Hematopoietic multipotent progenitor cell treated with erythropoietin and hydrocortisone succinate and interleukin-3 and kit ligand, for 6 days (in vitro differentiated cells): ENCODE measurements at places on chromosomes 11 and 22.

GRCh38 chr22:19772673-19773469 lies 12.3 kb downstream of the TBX1 start:
- peak; percentile 72 for DNase-seq

- peak; percentile 25 for DNase-seq
Observed at GRCh38 chr22:34784056-34784455, 281.9 kb upstream of the ISX start.

- DNase-seq, result peak; percentile 39
Observed at GRCh38 chr11:114346709-114347141, 50.5 kb downstream of the NNMT start.

DNA sequence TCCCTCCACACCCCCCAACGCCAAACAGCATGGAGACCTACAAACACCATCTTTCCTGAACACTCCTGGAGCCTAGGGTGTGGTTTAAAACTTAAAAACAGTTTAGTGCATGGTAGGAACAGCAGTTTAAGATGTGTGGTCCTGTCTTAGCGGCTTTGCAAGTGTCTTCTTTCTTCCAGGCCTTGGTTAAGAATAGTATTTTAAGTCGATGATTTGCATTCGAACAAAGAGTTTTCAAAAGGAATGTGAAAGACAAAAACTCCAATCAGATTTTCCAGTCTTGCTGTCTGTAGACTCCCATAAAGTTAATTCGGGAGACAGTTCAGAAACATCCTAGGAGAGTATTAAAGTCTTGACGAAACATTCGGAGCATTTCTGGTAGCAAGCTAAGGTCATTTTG lies 3.7 kb downstream of the FGF4 start:
- no peak for DNase-seq

DNA sequence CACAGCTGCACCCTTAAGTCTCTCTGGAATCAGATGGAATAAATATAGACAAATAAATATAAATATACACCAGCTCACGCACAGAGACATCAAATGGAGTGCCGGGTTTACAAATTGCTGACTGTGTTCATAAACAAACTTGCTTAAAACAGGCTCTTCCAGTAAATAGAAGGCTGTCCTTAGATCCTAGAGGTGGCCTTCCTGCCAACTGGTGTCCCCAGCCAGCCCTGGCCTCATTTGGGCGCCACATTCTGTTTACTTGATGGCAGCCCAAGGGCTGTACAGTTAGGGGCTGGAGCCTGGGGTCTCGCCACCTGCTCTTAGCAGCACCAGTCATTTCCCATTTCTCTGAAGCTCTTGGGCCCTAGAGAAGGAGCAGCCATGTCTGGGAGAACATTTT lies 20.8 kb downstream of the ARFGAP2 start:
- no peak for DNase-seq

- DNase-seq, result peak; percentile 70
Observed at GRCh38 chr11:61752117-61752924, at the start of gene MYRF. MYRF (plus strand) TSS chr11:61752636; CDS start chr11:61752745, 109 bp downstream.

DNA sequence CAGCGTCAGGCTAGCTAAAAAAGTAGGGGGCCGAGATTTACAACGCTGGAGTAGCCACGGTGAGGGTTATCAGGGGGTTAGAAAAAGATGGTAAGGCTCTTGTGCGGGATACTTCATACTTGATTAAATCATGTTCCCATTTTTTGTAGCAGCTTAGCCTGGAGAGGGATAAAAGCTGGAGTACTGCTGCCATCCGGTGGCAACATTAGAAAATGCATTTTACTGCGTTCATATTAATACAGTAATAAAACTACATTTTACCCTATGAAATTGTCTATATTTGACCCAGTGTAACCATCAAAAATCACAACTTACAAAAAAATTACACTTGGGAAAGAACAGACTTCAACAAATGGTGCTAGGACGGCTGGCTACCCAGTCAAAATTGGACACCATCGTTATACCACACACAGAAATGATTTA lies 17.3 kb downstream of the RPUSD4 start:
- DNase-seq, result peak; percentile 76

GRCh38 chr11:6674862-6675261 lies 8.3 kb downstream of the MRPL17 start:
- no peak for DNase-seq

GRCh38 chr11:65184146-65184545 lies 2.4 kb downstream of the CAPN1 start:
- DNase-seq, result no peak

- DNase-seq, result no peak
Observed at GRCh38 chr11:71498091-71498490, 29.0 kb upstream of the KRTAP5-7 start.

DNA sequence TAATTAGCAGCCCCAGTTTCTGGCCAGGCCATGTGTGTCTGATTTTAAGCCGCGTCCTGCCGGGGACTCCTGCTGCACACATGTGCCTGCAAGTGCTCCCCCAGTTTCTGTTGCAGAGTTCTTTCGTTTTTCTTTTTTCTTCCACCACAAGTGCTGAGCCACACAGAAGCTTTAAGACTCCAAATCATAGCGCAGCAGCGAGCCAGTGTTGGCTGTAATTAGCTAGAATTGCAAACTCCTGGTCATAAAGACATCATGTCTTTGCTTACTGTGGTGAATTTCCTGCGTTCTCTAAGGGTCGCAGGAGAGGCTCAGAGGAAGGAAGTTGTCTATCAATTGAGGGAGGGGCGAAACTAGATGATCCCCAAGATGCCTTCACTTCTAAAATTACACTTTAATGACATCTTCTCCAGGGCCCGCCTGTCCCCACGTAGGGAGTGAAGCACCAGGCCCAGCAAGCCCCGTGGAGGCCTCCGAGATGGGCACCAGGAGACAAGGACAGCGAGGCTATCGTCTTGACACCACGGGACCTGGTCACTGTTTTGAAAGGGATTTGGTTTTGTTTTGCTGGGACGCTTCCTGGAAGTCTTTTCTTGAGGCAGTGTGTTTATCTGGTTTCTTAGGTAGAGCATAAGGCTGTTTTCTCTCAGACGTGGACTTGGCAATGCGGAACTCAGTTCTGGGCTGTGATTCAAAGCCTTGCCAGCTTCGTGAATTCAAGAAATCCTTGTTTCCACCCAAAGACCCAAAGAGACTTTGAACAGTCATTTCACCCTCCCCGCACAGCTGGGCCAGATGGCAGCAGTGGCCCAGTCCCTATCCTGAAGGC lies 71.8 kb downstream of the UBASH3B start:
- no peak for DNase-seq

- DNase-seq, result no peak
Observed at GRCh38 chr11:116960930-116961329, 123.5 kb upstream of the APOA1 start.

DNA sequence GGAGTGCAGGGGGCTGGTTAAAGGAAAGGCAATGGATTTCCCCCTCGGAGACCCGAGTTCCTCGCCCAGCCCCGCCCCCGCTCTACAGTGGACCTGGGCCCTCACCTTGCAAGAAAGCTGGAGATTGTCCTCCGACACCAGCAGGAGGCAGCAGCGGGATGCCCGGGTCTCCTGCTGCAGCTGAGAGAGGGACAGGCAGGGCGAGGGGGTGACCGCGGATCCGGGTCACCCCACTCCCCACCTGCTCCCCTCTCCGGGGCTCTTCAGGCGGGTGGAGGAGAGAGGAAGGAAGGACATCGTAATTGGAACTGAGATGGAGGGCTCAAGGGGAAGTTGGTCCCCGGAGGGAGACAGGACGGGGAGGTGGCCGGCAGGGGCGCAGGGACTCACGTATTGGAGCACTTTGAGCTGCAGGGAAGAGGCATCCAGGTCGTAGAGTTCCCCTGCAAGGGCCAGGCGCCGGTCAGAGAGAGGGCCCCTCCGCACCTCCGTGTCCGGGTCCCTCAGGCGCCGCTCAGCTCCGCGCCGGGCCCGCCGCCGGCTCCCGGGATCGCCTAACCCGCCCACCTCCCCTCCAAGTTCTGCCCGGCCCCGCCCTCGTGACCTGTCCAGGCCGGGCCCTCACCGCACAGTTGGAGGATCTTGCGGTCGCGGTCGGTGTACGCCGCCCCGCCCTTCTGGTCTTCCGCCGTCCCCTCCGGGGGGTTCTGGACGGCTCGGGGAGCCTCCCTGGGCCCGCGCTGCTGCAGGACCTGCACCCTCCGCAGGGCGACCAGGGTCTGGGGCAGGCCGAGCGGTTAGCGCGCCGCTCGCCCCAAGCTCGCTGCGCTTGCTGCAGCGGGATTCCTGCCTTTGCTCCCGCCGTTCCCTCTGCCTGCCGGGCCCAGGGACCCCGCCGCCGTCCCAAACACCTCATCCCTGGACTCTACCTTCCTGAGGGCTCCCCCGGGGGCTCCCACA lies 84.1 kb downstream of the PDE2A start:
- peak; percentile 46 for DNase-seq

- no peak for DNase-seq
Observed at GRCh38 chr11:134429106-134429505, 17.1 kb upstream of the B3GAT1 start.

DNA sequence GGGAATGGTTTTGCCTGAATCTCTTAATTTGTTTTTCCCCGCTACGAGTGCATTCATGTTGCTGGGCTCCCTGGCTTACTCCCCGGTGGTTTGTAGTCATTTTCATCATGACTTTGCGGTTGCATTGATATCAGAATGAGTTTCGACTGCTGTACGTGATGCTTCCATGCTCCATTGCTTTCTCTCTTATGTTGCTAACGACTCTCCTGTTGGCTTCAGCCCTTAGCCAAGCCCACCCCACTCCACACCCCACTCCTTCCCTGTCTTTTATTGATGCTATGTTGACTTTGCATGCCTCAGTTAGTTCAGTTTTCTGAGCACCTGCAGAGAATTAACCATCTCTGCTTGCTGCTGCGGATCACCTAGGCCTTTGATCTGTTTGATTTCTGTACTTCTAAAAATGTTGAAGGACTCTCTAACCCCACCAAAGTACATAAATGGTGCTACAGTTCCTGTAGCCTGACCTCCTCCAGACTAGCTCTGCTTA lies 65.3 kb downstream of the ARFGAP2 start:
- no peak for DNase-seq

- DNase-seq, result peak; percentile 45
Observed at GRCh38 chr11:24386546-24387397, 110.1 kb upstream of the LUZP2 start.

DNA sequence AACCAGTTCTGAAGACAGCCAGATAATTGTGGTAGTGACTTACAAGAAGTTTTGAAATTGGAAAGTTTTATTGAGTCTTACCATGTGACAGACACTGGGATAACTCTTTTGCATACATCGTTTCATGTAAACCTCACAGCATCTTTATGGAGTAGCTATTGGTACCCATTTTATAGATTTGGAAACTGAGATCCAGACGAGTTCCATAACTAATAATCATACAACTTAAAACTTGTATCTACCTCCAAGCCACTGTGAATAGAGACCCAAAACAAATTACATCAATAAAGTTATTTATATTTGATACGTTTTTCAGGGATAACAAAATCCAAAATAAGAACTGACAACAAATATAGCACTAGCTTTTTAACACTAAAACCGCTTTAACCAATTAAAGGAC lies 35.7 kb upstream of the LDHA start:
- DNase-seq, result no peak

- peak; percentile 72 for DNase-seq
Observed at GRCh38 chr11:10856689-10857458, 979 bp downstream of the ZBED5 start.

DNA sequence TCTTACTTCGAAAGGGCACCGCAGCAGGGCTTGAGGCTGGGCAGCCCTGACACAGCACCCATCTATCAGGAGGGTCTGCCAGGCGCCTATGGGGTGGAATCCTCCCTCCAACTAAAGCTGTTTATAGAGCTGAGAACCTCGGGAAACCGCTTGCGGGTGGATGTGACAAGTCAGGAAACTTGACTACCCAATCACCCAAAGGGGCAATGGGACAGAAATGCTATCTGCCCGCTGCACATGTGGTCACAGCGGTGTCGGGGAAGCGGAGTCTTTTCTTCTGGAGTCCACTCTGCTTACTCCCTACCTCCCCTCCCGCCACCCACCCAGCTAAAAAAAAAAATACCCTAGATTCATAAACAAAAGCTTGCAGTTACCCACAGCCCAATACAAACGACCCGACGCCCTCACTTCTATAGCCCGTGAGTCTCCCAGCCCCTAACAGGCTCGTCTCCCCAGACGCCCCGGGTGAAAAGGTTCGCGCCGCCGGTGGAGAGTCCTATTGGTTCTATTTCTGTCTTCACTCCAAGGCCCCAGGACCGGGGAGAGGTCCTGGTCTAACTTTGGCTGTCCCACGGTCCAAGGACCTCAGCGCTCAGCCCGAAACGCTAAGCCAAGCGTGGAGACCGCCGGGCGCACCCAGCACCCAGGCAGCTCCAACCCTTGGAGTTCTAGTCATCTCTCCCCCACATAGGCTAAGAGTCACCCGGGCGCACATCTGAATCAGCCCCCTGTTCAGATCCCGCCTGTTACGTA lies 1.4 kb downstream of the TRPC6 start:
- peak; percentile 41 for DNase-seq

DNA sequence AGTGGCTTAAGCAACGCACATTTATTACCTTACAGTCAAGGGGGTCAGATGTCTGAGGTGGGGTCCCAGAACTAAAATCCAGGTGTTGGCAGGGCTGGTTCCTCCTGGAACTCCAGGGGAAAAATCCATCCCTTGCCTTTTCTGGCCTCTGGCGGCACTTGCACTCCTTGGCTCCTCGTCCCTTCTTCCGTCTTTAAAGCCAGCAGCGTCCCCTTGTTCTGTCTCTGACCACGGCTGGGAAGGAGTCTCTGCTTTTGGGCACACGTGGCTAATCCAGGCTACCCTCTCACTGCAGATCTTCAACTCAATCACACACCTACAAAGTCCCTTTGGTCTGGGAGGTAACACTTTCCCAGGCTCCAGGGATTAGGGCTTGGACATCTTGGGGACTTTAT lies 73.5 kb upstream of the WNT7B start:
- no peak for DNase-seq

- DNase-seq, result no peak
Observed at GRCh38 chr11:83023410-83023809, 48.3 kb downstream of the RAB30 start.
